Sciatic nerve (tissue), 2 donors: ENCODE measurements at places on chromosomes 5 and 9.

GRCh38 chr9:130766927-130767307 is 68.1 kb upstream of the ABL1 start:
- DNase-seq, result no peak

DNA sequence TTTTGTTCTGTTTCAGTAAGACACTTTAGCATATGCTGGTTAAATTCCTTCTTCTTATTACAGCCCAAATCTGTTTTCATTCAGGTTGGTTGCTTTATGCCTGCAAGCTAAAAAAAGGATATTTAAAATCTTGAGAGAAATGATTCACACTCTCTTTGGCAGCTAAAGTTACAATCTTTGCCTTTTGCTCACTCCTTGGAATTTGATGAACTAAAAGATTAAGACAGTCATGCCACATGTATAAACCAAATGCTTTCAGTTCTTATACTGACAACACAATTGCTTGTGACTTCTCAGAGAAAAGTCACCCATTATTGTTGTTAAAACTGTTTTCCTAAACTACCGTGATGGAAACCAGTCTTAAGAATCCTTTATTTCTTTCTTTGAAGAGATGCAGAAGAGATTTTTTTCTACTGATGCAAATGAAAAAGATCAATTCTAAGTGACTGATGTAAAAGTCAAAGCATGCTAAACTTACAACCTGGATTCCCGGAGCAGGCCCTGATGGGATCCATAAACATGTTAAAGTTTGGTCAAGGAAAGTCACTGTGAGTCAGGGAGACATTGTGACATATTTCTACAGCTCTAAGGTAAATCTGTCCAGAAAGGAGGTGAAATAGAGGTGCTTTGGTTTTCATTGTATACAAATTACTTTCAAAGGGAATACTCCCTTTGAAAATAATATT is 144.2 kb upstream of the CDH10 start:
- no peak for DNase-seq

GRCh38 chr5:74406844-74407243 is 233.7 kb downstream of the ENC1 start:
- no peak for DNase-seq

- DNase-seq, result no peak
Observed at GRCh38 chr9:132461971-132462370, 52.0 kb downstream of the CFAP77 start.

- no peak for DNase-seq
Observed at GRCh38 chr9:72464857-72465592, 56.4 kb upstream of the TMC1 start.

GRCh38 chr5:164351245-164351834 is 845.9 kb downstream of the MAT2B start:
- no peak for DNase-seq

- no peak for DNase-seq
Observed at GRCh38 chr5:173743641-173744343, 127.3 kb upstream of the BOD1 start.

GRCh38 chr5:57054671-57055070 is 102.7 kb upstream of the MIER3 start:
- no peak for DNase-seq

DNA sequence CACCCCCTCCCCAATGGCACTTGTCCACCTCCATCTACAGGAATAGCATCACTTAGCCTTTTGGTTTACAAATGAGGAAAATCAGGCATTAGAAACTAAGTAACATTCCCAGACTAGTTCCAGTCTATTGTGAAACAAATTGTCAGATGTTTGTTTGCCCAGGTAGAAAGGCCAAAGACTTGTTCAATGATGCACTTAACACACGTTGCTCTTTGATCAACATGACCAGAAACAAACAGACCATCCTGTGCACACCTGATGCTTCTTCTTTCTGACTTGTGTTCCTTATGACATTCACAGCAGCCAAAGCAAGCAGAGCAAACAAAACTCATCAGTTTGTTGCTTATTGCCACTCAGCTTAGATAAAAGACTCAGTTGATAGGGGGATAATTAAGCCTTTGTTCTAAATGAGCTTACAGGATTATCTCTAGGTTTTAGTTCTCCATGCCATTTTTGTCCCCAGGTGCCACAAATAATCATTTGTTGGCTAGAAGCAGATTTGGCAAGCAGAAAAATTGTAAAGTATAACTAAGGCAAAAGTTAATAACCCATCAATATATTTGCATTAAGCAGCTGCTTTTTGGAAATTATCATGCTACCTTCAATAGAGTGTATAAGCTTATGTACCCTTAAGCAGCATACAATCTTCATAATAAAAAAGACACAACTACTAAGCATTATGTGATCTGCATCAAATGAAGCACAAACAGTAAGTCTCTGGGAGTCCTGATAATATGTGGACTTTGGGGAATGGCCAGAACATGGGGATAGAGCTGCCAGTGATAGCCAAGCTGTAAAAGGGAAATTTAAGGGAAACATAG is 26.3 kb upstream of the FST start:
- DNase-seq, result no peak

GRCh38 chr9:18976709-18977531 is 56.1 kb downstream of the SAXO1 start:
- no peak for DNase-seq

DNA sequence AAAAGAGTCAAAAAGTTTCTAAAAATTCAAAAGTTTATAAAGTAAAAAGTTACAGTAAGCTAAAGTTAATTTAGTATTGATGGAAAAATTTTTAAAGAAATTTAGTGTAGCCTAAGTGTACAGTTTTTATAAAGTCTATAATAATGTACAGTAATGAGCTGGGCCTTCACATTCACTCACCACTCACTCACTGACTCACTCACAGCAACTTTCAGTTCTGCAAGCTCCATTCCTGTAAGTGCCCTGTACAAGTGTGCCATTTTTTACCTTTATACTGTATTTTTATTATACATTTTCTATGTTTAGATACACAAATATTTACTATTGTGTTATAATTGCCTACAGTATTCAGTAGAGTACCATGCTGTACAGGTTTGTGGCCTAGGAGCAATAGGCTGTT is 239.5 kb upstream of the MAP3K1 start:
- no peak for DNase-seq

- no peak for DNase-seq
Observed at GRCh38 chr5:12652201-12652600, 748.0 kb upstream of the CTNND2 start.

- DNase-seq, result no peak
Observed at GRCh38 chr5:154520861-154521453, 42.9 kb upstream of the HAND1 start.

DNA sequence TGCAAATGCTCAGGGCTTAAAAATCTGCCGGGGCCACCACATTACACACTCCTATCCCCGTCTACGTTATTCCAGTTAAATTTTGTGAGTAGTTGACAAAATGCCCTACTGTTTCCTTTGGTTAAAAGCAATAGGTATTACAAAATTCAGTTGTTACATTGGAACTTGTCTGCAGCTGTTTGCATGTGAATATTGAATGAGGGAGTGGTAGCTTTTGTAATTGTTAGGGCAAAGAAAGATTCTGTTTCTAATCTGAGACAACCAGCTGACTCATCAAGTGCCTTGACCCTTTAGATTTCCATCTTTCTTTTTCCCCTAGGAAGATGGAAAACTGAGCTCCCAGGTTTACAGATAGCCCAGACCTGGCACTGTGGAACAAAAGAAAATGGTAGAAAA is 30.2 kb downstream of the MAML1 start:
- no peak for DNase-seq

- no peak for DNase-seq
Observed at GRCh38 chr5:145204743-145205142, 630.4 kb downstream of the PRELID2 start.

- DNase-seq, result no peak
Observed at GRCh38 chr5:58069016-58069705, 390.7 kb downstream of the PLK2 start.

- no peak for DNase-seq
Observed at GRCh38 chr5:82911910-82912309, 165.3 kb downstream of the TMEM167A start.

DNA sequence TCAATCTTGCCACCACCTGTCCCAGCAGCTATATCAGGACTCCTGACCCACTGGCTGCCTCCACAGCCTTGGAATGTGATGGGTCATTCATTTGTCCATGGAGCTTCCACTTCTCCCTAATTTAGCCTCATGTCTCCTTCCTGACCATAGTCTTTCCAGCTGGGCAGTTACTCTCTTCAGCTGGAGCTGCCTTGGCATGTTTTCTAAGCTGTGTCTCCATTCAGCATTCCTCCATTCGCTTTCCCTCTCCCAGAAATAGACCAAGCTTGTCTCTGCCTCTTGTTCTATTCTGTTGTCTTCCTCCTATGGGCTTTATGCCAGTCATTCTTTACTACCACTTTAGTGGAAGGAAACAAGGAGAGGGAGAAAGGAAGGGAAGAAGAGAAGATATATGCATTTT is 5.3 kb upstream of the CTXN3 start:
- DNase-seq, result no peak

DNA sequence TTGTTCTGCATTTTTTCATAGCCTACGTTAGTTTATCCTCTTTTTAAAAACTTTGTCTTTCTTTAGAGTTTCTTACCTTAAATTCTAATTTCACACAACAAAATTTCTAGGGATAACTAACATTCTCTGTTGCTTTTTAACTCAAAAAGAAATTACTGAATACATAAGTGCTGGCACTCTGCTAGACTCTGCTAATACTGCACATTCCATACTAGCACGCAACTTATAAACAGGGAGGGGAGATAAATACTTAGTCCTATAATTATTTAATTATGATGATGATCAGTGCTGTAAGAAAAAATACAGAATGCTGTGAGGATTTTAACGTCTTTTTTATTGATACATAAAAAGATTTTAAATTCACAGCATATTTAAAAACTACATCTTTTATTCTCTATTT is 25.1 kb downstream of the RNF145 start:
- no peak for DNase-seq

DNA sequence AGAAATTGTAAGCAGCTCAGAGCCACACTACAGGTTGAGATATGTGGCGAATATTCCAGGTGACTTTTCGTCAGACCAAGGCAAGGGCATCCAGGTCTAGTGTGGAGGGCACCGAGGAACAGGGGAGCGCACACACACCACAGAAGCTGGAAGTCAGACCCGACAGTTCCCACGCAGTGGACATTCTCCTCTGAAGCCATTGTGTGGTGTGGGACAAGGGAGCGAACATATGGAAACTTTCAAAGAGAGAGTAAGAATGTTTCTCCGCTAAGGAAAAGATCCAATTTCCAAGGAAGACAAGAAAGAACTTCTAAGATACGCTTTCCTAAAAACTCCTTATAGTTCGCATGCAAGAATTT is 141.4 kb upstream of the OTULINL start:
- no peak for DNase-seq

GRCh38 chr5:150448952-150449516 is 505 bp downstream of the RPS14 start:
- DNase-seq, result no peak

DNA sequence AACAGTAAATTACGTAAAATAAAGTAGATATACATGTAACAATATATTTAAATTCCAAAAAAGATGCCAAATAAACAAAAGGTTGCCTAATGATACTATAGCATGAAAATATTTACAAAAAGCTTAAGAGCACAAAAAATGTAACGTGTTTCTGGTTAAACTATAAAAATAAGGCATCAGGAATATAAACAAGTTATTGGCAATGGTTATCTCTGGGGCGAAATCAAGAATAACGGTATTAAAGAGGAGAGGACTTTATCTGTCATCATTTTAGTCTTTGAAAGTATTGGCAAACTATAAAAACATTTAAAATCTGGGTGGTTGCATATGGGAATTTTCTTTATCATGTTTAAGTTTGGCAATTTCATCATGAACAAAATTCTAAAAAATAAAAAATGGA is 1599.2 kb downstream of the MAT2B start:
- DNase-seq, result no peak

DNA sequence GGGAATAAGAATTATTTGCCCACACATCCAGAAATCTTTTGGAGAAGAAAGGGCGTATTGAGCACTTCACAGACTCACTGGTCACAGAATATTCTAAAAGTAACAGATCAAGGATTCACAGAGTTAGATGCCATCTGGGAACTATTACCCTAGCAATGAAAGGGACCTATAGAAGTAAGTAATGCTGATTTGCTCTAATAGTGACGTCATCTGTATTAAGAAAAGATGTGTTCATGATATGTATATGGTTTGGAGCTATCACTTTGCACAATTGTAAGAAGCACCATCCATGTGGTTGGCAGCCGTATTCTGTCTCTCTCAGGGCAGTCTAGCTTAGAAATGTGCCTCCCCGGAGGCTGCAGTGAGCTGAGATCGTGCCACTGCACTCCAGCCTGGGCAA is 52.8 kb upstream of the SV2C start:
- no peak for DNase-seq

DNA sequence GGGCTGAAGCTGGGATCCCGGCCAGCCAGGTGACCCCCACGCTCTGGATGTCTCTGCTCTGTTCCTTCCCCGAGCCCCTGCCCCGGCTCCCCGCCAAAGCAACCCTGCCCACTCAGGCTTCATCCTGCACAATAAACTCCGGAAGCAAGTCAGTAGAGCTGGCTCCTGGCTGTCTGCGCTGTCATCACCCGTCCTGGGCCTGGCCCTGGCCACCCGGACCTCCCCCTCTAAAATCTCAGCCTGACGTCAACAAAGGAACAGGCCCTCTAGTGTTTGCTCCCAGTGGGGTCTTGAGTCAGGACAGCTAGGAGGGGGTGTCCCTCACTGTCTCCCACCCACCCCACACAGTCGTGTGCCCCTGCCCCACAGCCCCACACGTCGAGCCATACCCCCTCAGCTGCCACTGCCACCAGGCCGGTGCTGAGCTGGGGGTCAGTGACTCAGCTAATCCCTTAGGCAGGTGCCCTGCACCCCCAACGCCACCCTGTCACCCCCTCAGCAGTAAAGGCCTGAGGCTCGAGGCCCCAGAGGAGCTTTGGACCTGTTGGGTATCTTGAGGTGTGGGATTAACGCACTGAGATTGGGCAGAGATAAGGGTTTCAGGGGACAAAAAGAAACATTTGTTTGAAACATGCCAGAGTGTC is 1.1 kb upstream of the LCNL1 start:
- DNase-seq, result no peak
